ENCODE measurements at places on chromosomes 4 and X.

- no peak for DNase-seq
These were observed 59.3 kb downstream of the AMMECR1 start for GRCh38 chrX:110258552-110258951.

- DNase-seq = no peak
These were observed 154.9 kb downstream of the FRMPD4 start for GRCh38 chrX:12292996-12293765.

DNA sequence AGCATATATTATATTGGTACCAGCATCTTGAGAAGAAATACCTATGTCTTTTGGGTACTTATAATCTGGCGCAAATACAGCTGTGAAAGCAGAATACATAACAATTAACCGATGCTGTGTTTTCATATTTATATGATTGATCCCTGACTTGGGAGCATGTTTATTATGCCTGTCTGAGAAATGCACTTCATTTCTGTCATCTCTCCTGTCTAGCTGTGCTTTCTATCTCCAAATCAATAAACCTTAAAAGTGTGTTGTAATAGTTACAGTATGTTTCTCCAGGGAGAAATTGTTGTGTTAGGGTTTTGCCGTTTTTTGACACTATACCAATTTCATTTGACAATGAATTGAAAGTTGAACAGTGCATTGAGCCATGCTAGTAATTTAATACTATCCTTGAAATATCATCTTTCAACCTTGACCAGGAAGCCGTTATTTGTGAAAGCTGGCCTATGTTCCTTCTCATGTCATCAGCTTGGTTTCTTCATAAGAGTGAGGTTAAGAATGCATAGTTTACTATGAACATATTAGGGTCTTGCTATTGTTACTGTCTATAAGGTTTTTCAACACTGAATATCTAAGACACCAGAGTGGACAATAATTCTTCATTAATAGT, 206.2 kb upstream of the PCDH18 start:
- no peak for DNase-seq

DNA sequence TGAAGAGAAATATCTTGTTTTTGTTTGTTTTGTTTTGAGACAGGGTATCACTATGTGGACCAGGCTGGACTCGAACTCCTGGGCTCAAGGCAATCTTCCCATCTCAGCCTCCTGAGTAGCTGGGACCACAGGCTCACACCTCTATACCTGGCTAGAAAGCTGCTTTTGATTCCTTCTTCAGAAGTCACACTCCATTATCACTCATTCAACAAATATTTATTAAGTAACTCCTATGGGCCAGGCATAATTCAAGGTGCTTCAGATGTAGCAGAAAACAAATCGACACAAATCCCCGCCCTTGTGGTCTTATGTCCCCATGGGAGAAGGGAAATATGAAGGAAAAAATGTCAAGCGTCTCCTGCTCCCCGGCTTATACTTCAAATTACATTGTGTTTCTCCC, 72.6 kb upstream of the DHX15 start:
- DNase-seq = no peak

DNA sequence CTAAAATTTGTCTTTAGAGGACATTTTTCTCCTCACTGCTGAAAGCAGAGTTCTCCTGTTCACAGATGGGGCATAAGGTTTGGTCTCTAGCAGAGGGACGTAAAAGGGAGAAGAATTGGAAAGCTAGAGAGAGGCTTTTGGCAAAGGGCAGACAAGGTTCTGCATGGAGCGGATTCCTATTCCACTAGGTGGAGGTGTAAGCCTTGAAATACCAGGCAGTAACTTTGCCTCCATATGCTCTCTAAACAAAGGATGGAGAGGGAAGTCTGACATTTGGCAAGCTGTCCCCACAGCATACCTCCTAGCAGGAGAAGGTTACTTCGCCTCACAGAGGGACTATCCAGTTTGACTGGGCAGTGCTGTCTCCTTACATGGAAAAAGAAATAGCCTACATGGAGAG, 174.7 kb downstream of the DACH2 start:
- DNase-seq = no peak

DNA sequence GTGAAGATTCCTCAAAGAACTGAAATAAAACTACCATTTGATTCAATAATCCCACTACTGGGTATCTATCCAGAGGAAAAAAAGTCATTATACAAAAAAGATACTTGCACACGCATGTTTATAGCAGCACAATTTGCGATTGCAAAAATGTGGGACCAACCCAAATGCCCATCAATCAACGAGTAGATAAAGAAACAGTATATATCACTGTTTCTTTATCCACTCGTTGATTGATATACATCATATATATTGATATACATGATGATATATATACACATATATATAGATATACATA, 13.6 kb upstream of the AFP start:
- no peak for DNase-seq

DNA sequence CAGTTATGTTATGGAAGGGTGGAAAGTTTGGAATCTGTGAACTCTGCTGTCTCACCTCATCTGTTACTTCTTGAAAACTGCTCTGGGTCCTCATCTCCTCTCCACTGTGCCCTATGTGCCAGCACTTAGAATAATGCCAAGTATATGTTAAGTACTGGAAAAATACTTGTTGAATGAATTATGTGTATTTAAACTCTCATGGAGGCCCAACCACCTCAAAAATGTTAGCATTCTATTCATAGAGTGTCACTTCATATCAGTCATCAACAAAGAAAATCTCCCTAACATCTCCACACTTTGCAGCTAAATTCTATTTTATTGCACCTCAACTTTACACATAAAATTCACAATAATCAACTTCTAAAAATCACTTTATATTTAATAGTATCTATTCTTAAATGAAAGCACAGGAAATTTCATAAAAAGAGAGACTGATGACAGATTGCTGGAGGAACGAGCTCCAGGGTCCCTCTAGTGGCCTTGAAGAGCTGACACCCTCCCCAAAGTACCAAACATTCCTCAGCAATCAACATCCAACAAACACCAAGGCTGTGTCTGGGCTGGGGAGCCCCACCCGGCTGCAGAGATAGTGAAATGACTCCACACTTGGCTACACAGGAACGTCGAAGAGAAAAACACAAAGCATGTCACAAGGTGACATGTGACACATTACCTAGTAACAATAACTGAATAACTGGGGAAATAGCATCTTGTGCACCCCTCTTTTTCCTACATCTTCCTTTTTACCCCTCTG, 45.8 kb downstream of the SLC39A8 start:
- peak; percentile 54 for DNase-seq

GRCh38 chrX:54494989-54495813, 833 bp downstream of the FGD1 start:
- DNase-seq = no peak

DNA sequence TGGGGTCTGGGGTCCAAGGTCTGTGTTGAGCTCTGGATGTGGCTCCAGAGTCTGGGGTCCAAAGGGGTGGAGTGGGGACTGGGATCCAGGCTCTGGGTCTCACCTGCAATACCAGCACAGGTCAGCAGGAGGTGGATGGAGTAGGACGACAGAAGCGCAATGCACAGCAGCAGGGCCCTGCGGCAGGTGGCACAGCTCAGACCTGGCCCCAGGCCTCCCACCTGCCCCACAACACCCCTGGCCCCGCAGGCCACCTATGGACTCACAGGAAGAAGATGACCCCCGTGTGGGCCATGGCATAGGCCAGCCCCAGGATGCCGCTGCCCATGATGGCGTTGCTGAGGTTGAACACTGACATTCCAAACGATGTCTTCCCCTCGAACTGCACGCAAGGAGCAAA, 3.4 kb downstream of the SLC38A5 start:
- DNase-seq = no peak

DNA sequence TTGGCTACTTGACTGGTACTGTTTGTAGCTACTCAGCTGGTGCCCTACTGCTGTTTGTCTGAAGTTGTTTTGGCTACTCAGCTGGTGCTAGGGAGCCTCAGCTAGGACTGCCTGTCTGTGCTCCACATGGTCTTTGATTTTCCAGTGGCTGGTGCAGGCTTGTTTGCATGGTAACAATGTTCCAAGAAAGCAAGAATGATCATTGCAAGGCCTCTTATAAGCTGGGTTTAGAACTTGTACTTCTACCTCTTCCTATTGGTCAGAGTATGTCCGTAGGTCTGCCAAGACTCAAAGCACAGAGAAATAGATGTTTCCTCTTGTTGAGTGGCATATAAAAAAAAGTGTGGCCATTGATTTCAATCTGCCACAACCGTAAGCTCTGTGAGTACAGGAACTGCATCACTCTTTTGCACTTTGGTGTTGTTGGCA, 17.6 kb downstream of the NFKB1 start:
- DNase-seq = no peak

GRCh38 chrX:30627818-30628652, 25.2 kb upstream of the GK start:
- no peak for DNase-seq

Measured in sciatic nerve (tissue), 2 donors.